ENCODE measurements at places on chromosomes 12 and 14.

DNA sequence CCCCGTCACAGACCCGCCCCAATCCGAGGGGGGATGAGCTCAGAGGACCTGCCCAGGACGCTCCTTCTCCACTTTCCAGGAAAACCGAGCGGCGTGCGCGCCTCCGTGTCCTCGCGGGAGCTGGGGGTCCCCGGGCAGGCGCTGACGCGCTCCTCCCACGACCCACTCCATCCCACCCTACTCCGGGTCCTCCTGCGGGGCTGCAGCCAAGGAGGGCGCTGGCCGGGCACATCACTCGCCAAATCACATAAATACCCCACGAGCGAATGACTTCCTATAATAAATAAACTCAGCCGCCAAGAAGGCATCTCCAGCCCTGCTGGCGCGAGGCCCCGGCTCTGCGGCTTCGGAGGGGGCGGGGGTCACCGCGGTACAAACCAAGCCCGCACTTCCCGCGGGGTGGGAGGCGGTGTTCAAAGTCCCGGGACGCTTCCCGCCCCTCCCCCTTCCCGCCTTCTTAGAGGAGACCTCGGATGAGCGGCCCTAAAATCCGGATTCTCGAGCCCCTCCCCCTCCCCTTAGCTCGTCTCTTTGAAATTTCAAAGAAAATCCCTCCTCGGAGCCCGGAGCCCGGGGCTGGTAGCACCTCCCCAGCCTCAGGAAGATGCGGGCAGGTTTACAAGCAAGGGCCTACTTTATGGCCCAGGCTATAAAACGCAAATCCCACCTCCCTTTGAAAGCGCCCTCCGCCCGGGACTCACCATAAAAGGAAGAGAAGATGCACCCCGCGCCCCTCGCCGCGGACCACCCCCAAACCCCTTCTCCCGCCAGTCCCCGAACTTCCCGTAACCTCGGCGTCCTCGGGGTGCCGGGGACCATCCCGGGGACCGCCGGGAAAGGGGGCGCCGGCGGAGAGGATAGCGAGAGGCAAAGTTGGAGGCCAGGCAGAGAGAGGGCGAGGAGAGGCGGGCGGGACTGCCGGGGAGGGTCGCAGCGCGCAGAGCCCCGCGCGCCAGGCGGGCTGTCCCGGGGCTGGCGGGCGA, 712 bp upstream of the FZD10 start:
- no peak for DNase-seq

- no peak for DNase-seq
Measured at GRCh38 chr12:49934505-49934904, 16.0 kb upstream of the AQP2 start.

GRCh38 chr14:76090616-76091391, 60.9 kb upstream of the GPATCH2L start:
- DNase-seq = peak; percentile 82

GRCh38 chr14:94110552-94111181, at the start of gene IFI27:
Gene IFI27, plus strand, starts transcription at chr14:94110736.
- peak; percentile 77 for DNase-seq

DNA sequence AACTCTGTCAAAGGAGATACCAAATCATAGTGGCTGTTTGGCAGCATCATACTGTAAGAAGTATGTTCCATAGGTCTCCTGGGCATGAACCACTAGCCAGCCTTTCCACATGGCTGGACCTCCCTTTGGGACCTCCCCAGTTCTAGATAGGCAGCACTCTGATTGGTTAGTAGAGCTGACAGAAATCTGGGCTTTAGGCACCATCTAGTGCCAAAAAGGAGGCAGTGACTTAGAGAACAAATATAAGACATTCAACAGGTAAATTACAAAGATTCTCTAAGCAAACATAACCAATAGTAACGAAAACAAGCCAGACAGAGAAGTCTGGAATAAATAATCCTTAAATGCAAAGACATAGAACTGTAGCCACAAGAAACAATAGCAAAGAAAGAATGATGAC, 148.0 kb upstream of the PDE3A start:
- peak; percentile 19 for DNase-seq

GRCh38 chr14:98890556-98891340, 381.2 kb downstream of the BCL11B start:
- no peak for DNase-seq

DNA sequence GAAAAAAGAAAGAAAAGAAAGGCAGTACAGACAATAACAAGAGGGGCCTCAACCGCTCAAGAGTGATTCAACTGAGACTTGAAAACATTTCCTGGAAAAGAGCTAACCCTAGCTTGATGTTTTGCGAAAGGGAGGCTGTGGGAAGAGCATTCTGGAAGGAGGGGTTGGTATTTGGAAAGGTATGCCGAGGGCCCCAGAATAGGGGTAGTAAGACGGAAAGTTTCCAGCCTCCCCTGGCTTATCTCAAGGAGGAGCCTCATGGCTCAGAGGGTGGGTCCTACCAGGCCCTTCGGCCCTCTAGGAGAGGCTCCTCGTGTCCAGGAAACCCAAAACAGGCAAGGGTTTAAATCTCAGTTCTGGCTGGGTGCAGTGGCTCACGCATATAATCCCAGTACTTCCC, 8.4 kb downstream of the RNU4-2 start:
- DNase-seq = no peak

DNA sequence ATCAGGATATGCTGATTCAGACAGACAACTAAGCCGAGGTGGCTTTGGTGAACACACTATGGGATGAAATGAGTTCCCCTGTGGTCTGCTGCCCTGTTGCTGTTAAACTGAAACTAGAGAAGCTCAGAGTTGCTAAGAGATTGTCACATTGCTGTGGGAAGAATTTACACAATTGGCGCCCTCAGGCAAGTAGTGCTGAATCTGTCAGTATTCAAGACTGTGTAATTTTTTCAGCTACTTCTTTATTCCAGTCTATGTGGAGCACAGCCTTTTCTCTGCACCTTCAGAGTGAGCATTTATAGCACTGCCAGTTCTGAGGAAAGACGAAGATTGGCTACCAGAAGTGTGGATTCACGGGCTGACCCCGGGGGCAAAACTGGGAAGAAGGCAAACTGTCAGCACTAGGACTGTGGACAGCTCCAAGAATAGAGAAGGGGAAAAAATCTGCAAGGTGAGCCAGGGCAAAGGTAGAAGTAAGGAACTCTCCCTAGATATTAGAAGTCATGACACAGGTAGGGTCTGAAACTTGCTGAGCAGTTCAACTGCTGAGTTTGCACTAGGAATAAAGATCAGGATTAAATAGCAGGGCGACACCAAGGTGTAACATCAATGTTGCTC, 218.8 kb upstream of the TMPO start:
- no peak for DNase-seq

- DNase-seq = no peak
Measured at GRCh38 chr12:63805704-63806672, 26.3 kb downstream of the RXYLT1 start.

- DNase-seq = no peak
Measured at GRCh38 chr12:2526371-2526770, 268.4 kb upstream of the FKBP4 start.

DNA sequence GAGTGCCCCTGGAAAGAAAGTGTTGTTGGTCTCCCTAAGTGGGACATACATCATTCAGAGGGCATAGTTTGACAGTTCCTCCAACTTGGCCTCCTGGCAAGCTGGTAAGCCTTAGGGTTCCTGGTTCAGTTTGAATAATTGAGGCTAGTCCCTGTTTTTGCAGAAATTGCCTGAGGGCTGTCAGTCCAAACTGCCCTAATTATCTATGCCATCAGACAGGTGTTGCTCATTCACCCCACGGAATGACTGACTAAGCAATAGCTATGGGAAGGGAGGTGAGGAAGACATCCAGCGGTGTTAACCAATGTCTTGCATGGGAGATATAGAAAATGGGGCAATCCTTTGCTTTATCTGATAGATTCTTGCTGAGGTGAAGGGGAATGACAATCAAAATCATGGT, 37.6 kb downstream of the SPTSSA start:
- no peak for DNase-seq

DNA sequence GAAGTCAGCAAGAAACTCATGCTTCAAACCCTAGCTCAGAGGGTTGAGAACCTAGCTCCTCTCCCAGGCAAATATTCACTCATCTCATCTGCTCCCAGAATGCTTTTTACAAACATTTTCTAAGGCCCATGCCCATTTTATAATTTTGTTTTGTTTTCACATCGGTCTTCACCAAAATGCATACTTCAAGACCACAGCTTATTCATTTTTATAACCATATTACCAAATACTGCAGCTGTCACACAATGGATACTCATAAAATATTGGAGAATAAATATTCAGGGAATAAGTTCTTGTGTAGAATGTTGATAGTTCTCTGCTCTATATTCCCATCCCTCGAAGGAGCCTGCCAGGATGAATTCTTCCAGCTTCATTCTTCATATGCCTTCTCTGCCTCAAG, 50.8 kb upstream of the HOXC13 start:
- DNase-seq = no peak

DNA sequence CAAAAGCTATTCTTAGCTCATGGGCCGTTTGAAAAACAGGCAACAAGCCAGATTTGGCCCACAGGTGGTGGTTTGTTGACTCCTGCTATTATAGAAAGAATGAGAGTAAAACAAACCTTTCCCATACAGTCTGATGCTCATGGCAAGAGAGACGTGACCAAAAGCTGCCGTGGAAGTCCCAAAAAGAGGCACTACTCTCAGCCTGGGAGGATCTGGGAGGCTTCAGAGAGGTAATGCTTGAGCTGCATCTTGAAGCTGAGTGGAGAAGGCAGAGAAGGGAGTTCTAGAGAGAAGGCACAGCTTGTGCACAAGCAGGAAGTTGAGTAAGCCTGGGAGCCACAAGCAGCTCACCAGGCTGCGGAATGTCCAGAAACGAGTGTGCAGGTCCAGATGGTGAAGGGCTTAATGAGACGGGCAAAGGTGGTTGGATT, 9.6 kb downstream of the PLXNC1 start:
- DNase-seq = no peak

GRCh38 chr12:124663771-124664366, 96.5 kb upstream of the NCOR2 start:
- DNase-seq = no peak

- no peak for DNase-seq
Measured at GRCh38 chr12:58211211-58211610, 269.8 kb downstream of the ATP23 start.

- DNase-seq = no peak
Measured at GRCh38 chr12:6917491-6918231, 3.3 kb downstream of the ENO2 start.

DNA sequence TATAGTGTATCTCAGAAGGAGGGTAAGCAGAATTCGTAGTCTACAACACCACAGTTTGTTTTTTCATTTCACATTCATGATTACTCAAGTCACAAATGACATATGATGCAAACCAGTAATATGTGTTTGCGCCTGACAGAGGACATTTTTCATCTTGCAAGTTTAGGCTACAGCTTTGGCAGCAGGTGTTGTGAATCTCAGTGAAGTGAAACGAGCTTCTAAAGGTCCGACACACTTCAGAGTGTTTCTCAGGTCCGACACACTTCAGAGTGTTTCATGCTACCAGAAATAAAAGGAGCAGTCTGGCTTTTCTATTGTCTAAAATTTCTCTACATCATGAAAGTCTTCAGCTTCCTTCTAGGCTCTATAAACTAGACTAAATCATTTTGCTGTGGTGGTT, 22.7 kb downstream of the CLEC14A start:
- DNase-seq = no peak

- DNase-seq = no peak
Measured at GRCh38 chr14:24136684-24137528, 912 bp downstream of the PSME1 start.

- DNase-seq = peak; percentile 31
Measured at GRCh38 chr12:106107566-106107965, 31.2 kb downstream of the NUAK1 start.

GRCh38 chr12:17030338-17030737, 424.4 kb upstream of the LMO3 start:
- DNase-seq = no peak

DNA sequence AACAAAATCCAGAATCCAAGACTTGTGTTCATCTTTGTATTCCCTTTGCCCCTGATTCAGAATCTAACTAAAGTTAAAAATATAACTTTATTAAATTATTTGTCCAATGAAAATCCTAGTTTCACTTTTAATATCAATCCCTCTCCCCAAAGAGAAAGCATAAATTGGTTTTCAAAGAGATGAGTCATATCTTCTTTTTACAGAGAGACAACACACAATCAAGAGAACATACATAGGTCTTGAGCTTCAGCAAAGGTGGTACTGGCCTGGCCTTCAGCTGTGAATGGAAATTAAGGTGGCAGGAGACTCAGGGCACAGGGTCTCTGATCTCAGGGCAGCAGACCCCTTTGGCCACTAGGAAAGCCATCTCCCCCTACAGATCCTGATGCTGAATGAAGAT, 4.3 kb upstream of the ASCL1 start:
- no peak for DNase-seq

- no peak for DNase-seq
Measured at GRCh38 chr12:116125956-116126566, 151.4 kb downstream of the MED13L start.

All from AG08395 (cell line).